ENCODE measurements at places on chromosomes 2 and 18. TPM values are rescaled to one million over a fixed set of nuclear protein-coding genes. Genes with fewer than 3 reads are reported as not detected.

The C2orf78 gene
- polyA plus RNA-seq: not detected

The RAPGEF4 gene
- polyA plus RNA-seq: 2.5 TPM

The PPM1B gene
- 33.1 TPM for polyA plus RNA-seq

The AOX1 gene
- polyA plus RNA-seq: 1.5 TPM

The CBLN2 gene
- polyA plus RNA-seq: 2.5 TPM

The GPR155 gene
- 3.7 TPM for polyA plus RNA-seq

The SERPINB2 gene
- polyA plus RNA-seq: 0.85 TPM

The NTSR2 gene
- not detected for polyA plus RNA-seq

The FEV gene
- polyA plus RNA-seq: 0.58 TPM

The TNFAIP6 gene
- polyA plus RNA-seq: 9.0 TPM

The IL36RN gene
- polyA plus RNA-seq: not detected

The AFF3 gene
- 3.9 TPM for polyA plus RNA-seq

The FAP gene
- polyA plus RNA-seq: 49.7 TPM

The ZNF521 gene
- 50.6 TPM for polyA plus RNA-seq

The FRZB gene
- polyA plus RNA-seq: 40.4 TPM

The SGPP2 gene
- 1.4 TPM for polyA plus RNA-seq

The ACMSD gene
- polyA plus RNA-seq: 0.34 TPM

The OR6B2 gene
- polyA plus RNA-seq: not detected

The CCDC102B gene
- 13.1 TPM for polyA plus RNA-seq

The LRRC30 gene
- polyA plus RNA-seq: 9.2 TPM

DNA sequence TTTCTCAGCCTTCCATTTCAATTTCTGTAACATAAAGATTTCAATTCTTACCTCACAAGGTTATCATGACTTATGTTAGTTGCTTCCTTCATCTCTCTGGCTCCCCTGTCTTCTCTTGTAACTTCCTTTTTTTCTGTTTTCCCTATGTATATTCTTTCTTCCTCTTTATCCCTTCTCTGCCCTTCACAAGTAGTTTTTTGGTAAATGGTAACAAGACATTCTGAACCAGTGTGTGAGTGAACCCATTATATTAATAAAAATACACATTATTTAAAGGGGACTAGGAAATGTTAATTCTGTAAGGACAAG lies 8.4 kb downstream of the ACSL3 start:
- no peak for DNase-seq

DNA sequence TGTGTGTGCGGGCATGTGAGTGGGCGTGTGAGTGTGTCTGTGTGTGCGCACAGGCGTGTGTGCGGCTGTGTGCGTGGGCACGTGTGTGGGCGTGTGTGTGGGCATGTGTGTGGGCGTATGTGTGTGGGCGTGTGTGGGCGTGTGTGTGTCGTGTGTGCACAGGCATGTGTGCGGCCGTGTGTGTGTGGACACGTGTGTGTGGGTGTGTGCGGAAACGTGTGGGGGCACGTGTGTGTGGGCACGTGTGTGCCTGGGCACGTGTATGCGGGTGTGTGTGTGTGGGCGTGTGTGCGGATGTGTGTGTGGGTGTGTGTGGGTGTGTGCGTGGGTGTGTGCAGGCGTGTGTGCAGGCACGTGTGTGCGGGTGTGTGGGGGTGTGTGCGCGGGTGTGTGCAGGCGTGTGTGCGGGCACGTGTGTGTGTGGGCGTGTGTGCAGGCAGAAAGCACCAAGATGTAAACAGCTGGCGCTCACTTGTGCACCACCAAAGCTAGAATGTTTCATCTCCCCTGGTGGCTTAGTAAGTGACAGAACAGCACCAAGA lies 31.2 kb upstream of the ALKAL2 start:
- no peak for DNase-seq

DNA sequence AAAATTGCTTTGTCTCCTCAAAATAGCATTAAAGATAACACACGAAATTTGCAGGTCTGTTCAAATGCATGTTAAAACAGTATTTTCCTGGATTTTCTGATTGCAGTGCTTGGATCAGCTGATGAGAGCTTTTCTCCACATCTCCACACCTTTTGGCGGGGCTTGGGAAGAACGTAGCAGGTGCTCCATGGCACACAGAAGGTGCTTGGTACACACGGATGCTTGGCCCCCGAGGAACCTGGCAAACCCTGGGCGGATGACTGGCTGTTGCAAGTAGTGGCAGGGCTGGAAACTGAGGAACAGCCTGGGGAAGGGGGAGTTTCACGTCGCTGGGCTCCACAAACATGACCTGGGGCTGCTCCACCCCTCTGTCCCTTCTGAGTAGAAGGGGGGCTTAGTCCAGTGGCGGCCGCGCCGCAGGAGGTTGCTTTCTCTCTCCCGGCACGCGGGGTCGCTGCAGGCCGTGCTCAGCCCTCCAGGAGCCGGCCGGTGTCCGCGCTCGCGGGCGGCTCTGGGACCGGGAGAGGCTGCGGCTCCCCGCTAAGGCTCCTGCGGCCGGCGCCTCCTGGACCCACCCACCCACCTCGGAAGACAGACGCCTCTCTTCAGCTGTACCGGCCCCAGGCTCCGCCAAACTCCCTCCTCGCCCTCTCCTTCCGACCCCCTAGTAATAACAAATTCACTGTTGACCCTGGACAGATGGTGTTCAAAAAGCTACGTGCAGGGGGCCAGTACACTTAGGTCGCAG lies 69.3 kb downstream of the MARCO start:
- DNase-seq: peak; percentile 32

DNA sequence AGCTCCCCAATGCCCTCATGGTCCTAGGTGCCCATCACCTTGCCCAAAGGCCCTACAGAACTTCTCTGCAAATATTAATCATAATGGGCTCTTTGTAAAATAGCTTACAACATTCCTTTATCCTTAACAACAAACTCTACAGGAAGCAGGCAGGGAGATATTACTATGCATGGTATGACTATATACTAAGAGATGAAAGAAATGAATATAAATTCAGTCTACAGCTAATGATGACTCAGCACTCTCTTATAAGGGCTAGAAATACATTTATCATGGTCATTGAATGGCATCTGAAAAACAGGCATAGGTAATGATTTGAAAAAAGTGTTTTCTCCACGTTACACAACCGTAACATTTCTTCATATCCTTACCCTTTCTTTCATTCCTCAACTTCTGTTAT lies 254.8 kb upstream of the DSEL start:
- no peak for DNase-seq

DNA sequence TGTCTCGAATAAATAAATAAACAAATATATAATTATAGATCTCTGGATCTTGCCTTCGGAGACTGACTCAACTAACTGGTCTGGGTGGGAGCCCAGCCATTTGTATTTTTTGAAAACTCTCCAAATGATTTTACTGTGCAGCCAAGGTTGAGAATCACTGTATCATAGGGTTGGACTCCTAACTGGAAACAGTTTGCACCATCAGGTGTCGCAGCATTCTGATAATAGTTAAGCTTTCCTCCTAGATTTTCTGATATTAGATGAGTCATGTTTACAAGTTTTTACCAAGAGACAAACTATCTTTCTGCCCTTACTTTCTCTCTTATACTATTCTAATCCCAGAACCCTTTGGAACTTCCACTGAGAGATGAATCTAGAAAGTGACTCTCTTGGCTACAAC lies 16.8 kb downstream of the IL37 start:
- no peak for DNase-seq

- no peak for DNase-seq
Observed at GRCh38 chr2:43005245-43005974, 213.0 kb upstream of the HAAO start.

DNA sequence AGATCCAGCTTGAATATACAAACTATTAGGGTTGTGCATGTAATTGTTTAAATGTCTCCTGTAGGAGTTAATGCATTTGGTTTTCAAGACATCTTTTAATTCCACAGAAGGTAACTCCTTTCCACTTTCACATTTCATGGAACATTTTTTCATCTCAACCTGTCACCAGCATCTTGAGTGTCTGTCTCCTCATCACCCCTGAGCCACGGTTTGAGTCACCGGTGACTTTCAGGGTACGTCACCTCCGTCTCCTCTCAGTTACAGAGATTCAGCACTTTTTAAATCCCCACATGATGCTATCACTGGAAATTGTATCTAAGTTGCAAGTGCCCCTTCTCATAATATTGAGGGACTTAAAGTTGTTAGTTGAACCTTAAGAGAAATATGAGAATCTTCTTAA lies 25.3 kb downstream of the GPR55 start:
- no peak for DNase-seq

DNA sequence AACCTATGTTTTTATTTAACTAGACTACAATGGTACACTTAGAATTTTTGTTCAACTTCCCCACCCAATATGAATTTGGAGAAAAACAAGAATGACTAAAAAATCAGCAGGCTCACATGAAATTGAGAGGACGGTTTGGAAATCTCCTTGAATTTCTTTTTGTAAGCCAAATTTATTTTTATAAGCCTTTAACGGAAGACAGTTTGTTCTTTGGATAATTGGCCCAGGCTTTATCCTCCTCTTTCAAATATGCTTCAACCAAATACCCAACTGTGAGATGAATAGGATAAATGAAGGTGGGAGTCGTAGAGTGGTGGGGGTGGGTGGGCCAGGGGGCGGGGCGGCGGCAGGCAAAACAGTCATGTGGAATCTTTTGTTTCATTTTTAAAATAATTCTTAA lies 60.6 kb downstream of the FMNL2 start:
- no peak for DNase-seq

DNA sequence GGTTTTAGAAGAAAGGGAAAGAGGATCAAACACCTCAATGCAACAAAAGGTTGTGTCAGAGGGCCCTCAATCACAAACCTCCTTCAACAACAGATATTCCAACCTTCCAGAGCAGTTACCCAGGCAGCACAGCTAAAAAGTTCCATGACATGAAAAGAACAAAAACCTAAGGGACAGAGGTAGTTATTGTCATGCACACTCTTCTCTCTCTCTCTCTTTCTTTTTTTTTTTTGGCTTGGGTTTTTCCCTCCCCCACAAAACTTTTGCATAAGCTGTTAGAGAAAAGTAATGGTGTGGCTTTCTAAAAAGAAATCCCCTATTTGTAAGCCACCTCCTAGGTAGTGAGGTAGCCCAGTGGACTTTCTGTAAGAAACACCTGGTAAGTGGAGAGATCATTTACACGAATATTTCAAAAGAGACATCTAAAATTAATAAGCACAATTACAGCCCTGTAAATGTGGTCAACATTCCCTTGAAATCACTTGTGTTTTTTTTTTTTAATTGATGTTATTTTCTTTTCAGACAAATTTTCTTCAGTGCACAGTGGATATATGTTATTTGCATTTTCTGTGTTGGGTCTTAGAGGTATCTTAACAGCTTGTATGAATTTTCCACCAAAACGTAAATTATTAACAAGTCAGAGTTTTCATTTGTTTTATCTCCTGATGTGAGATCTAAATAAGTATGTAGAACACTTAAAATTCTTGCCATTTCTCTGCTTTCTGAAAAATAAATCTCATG lies 48.4 kb downstream of the ZEB2 start:
- no peak for DNase-seq

GRCh38 chr2:177053716-177054115 lies 158.9 kb upstream of the HNRNPA3 start:
- peak; percentile 34 for DNase-seq

- no peak for DNase-seq
Observed at GRCh38 chr2:45541450-45541849, 69.6 kb downstream of the SRBD1 start.

DNA sequence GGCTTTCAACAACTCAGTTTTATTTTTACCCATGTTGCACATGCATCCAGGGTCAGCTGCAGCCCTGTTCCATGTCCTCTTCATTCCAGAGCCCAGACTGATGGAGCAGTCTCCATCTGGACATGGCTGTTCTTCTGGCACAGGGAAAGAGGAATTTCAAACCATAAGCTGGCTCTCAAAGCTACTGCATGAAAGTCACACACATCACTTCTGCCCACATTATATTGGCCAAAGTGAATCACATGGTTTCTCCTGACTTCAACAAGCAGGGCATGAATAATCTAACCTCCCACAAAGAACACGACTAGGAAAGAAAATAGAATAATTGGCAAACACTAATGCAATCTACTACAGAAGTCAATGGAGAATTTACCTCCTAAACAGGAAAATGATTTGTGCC lies 94.2 kb downstream of the FTCDNL1 start:
- no peak for DNase-seq

DNA sequence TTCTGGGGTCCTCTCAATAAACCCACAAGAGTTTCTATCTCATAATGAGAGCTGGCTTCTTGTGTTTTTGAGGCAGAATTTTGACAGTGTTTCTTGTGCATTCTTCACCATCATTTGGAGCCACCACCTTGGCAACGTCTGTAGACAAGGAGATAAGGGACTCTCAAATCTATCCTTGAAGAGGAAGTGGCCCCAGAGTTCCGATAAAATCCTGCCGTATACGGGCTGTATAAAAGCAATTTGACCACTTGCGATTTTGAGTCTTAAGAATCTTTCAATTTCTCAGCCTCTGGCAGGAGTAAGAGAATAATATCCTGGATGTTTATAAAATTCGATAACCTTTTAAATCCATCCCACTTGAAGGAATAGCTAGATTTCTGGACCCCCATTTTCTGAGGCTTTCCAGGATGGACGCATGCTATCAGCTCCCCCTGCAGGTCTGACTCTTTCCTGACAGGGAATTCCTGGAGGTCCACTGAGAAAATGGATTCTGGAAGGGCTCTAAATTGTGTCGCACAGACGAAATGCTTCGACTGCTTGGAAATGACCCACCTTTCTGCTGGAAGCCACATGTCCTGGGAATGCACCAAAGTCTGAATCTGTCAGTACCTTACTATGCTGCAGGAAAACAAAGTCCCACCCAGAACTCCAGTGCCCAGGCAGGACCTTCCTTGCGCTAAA lies 54.1 kb downstream of the E2F6 start:
- peak; percentile 63 for DNase-seq

- DNase-seq: no peak
Observed at GRCh38 chr2:18445433-18446320, 114.8 kb downstream of the RDH14 start.

- DNase-seq: no peak
Observed at GRCh38 chr2:160200921-160201320, 849 bp upstream of the ITGB6 start.

DNA sequence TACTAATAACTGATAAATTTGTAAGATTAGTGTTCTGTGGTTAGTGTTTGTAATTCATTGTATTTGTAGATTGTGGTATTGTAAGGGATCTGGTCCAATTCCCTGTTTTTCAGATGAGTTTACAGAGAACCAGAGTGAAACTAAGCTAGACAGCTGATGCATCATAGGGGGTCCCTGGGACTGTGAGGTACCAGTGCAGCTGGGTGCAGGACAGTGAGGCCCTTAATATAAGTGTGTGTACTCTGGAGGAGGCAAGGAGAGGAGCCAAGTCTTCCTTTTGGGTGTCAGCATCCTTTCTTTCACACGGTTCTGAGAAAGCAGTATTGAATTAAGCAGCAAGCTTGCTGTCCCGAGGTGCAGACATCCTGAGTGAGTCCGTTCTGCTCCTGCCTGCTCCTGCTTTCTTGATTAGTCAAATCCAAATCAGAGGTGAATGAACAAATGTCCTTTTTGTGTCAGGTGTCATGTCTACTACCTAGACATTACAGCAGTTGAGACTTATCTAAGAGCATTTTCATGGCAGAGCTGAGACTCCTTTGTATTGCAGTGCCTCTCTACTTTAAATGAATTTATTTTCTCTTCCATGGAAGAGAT lies 194.9 kb downstream of the MCFD2 start:
- no peak for DNase-seq

DNA sequence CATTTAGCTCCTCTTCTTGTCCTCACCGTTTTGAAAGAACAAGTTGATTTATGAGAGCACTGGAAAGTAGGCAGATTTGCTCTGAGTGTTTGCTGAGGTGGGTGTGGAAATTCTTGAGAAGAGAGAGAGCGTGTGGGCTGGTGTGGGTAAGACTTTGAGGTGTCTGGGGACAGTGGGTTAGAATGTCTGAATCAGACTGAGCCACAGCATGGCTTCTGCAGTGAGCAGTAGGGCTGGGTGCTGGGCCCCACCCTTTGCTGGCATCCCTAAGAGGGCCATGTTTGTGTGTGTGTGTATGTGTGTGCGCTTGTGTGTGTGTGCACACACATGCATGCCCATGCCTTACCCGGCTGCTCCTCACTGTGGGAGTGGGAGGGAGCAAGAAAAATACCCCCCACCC lies 63.7 kb downstream of the COPS8 start:
- no peak for DNase-seq

All from hindlimb muscle (tissue), 1 donor.